ENCODE measurements at places on chromosomes 13 and 19.

DNA sequence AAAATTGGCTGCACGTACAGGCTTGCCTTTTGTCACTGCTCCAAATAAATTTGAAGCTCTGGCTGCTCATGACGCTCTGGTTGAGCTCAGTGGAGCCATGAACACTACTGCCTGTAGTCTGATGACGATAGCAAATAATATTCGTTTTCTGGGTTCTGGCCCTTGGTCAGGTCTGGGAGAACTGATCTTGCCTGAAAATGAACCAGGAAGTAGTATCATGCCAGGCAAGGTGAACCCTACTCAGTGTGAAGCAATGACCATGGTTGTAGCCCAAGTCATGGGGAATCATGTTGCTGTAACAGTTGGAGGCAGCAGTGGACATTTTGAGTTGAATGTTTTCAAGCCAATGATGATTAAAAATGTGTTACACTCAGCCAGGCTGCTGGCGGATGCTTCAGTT, 16.1 kb upstream of the AKAP11 start:
- no peak for DNase-seq

GRCh38 chr13:61362522-61362921, 53.1 kb downstream of the PCDH20 start:
- no peak for DNase-seq

DNA sequence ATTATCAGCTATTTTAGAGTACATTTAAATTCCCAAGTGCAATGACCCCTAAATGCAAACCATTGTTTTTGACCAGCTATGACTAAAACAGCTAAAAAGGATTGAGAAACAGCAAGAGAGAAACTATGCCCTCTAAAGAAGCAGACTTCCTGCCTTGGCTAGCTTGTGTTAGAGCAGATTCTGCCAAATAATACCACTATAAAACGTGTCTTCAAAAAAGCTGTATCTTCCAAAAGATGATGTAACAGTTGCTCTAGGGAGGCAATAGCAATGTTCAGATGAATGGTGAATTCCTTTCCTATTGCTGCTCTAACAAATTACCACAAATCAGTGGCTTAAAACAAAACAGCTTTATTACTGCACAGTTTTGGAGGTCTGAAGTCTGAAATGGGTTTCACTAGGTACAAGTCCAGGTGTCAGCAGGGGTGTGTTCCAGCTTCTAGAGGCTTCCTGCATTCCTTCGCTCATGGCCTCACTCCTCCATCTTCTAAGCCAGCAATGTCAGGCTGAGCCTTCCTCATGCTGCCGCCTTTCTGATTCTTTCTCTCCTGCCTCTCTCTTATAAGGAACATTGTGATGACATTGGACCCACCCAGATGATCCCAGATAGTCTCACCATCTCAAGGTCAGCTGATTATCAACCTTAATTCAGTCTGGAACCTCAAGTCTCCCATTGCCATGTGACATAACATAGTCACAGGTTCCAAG, 84.5 kb downstream of the LRRC63 start:
- no peak for DNase-seq

DNA sequence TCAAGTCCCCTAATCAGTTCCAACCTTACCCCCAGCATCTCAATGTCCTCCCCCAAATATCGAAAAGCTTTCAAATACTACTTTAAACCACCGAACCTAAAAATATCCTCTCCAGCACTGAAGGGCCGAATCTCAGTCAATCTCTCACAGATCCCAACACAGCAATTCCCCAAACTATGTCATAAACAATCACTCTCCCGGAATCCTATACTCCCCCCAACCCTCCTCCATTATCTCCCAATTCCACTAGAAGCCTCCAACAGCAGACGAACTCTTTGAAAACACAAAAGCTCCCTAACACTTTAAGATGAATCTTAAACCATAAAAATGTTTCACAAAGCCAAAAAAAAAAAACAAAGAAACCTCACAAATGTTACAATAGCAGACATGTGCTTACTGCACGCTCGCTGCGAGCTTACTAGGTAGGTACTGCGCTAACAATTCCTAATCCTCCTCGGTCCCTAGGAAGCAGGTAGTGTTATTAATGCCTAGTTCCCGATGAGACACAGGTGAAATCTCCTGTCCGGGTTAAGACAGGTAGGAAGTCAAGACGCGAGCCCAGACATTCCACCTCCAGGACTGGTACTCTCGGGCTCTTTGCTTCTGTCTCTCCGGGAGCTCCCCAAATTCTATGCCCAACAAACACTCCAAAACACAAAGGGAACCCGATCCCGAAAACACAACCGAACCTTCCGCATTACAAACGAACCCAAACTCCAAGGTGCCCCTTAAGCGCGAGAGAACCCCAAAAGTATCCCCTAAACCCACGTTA, 14.2 kb downstream of the FBXO46 start:
- DNase-seq = no peak

GRCh38 chr13:31267126-31267784, 67.5 kb downstream of the B3GLCT start:
- DNase-seq = no peak

All from activated naive CD8-positive, alpha-beta T cell treated with anti-CD3 and anti-CD28 coated beads, Interleukin-2, amount 50 U/mL, for 16 hours (primary cell).